SW480 (cell line): ENCODE measurements at places on chromosomes 11 and 22.

DNA sequence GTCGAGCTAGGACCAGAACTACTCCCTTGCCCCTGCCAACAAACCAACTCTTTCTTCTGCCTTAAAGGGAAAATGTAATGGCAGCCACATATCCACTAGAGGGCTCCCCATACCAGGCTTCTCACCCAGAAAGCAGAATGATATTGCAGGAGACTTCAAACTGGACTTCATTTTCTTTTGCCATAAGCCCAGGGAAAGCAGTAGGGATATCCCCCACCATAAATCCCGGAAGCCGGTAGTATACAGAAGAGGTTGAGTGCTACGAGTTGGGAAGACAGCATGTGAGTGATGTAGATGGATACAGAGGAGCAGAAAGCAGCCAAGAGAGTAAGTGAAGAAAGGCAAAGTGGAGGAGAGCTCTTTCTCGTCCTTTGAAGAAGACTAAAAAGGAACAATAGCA is 12.1 kb downstream of the PLAAT5 start:
- peak; percentile 92 for DNase-seq

GRCh38 chr22:20805972-20806471 is 32.1 kb downstream of the SERPIND1 start:
- no peak for DNase-seq

DNA sequence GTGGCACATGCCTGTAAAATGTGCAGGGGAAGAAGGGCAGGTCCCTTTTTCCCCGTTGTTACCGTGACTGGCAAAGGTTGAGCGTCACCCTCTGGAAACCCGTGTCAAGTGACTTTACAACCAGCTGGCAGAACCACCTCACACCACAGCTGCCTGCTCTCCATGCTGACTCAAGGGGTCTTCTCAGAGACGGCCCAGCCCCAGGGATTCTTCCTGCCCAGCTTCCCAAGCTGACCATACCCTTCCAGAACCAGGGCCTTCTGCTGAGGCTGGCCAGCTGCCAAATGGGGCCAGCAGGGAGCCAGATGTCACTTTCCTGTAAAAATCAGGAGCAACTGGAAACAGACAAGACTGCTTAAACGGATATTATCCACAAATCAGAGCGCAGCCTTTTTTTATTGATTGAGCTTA is 6.3 kb downstream of the PC start:
- no peak for DNase-seq

DNA sequence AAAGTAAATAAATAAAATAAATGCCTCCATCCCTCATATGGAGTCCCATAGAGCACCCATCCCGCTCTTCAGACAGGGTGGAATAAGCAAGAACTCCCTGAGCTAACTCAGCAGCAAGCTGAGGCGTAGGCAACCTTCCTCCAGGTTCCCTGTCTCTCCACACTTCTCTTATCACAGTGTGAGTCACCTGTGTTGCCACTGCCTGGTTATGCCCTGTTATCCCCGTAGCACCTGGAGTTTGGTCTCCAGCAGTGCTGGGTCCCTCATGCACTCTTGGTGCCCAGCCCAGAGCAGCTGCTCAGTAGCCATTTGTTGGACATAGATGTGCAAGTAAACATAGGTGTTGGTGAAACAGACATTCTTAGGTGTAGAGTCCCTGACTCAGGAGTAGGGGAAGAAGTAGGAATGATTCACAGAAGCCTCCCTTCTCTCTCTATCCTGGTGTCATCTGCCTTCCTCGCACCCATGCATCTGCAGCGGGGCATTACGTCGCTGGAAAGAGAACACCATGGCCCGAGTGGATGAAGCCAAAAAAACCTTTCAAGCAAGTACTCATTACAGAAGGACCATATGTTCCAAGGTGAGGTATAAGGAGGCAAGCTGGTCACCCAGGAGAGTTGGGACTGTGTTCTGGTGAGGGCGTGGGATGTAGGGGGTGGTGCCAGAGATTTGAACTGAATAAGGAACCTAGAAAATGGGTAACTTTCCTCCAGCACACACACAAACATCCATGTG is 56.0 kb downstream of the PISD start:
- no peak for DNase-seq

- no peak for DNase-seq
These were observed 86.3 kb upstream of the LRRC55 start for GRCh38 chr11:57095417-57095816.

GRCh38 chr11:35594680-35595079 is 23.6 kb upstream of the FJX1 start:
- no peak for DNase-seq

GRCh38 chr22:29115682-29116288 is 43.0 kb downstream of the KREMEN1 start:
- no peak for DNase-seq

- no peak for DNase-seq
These were observed 50.3 kb downstream of the ARRB1 start for GRCh38 chr11:75301131-75301530.

GRCh38 chr11:110897035-110897434 is 184.8 kb upstream of the ARHGAP20 start:
- DNase-seq, result peak; percentile 20

- peak; percentile 95 for DNase-seq
These were observed 28.5 kb downstream of the MAML2 start for GRCh38 chr11:96314326-96315020.
